Mammary microvascular endothelial cell (primary cell): ENCODE measurements at places on chromosomes 16 and 17. TPM values are rescaled to one million over a fixed set of nuclear protein-coding genes. Genes with fewer than 3 reads are reported as not detected.

The ABCA8 gene
- total RNA-seq, result not detected in 2 replicates

The PRSS21 gene
- 0.20 and 1.2 TPM in 2 replicates for total RNA-seq

The ITPRIPL2 gene
- 29.0 and 30.9 TPM in 2 replicates for total RNA-seq

The MYH11 gene
- total RNA-seq, result under 0.01 and 0.07 TPM in 2 replicates

The CX3CL1 gene
- 5.1 and 6.1 TPM in 2 replicates for total RNA-seq

The SALL1 gene
- total RNA-seq, result not detected in 2 replicates

The HSBP1 gene
- 15.1 and 17.1 TPM in 2 replicates for total RNA-seq

The ATMIN gene
- 23.9 and 26.7 TPM in 2 replicates for total RNA-seq

The NPEPPS gene
- 33.0 and 40.8 TPM in 2 replicates for total RNA-seq

The NGFR gene
- total RNA-seq, result not detected in 2 replicates

The GLOD4 gene
- total RNA-seq, result 79.8 and 84.6 TPM in 2 replicates

The ZNF423 gene
- total RNA-seq, result 2.5 and 3.1 TPM in 2 replicates

The PMFBP1 gene
- 0.93 TPM in 1 of 2 replicates, not detected in the other for total RNA-seq

The CD300A gene
- total RNA-seq, result not detected in 2 replicates

The SF3B3 gene
- total RNA-seq, result 103 and 167 TPM in 2 replicates

The CACNG5 gene
- not detected in 2 replicates for total RNA-seq

The PIPOX gene
- total RNA-seq, result 0.05 and 0.40 TPM in 2 replicates

The SCIMP gene
- not detected in 2 replicates for total RNA-seq

The SPNS3 gene
- 0.93 and 0.98 TPM in 2 replicates for total RNA-seq

The SP6 gene
- 3.1 and 5.1 TPM in 2 replicates for total RNA-seq

The HASPIN gene
- total RNA-seq, result 9.4 and 10.9 TPM in 2 replicates

The TNFAIP1 gene
- total RNA-seq, result 83.7 and 86.3 TPM in 2 replicates

The PRAC2 gene
- total RNA-seq, result not detected in 2 replicates

The GPR142 gene
- not detected in 2 replicates for total RNA-seq

The KRTAP9-4 gene
- not detected in 2 replicates for total RNA-seq

The KRTAP3-2 gene
- not detected in 2 replicates for total RNA-seq

The HAS3 gene
- 0.15 and 1.1 TPM in 2 replicates for total RNA-seq

The SBK1 gene
- total RNA-seq, result 0.10 TPM in 1 of 2 replicates, not detected in the other

The THRA gene
- 11.7 and 16.3 TPM in 2 replicates for total RNA-seq

The PLCD3 gene
- total RNA-seq, result 17.9 and 27.4 TPM in 2 replicates

The DBF4B gene
- 6.7 and 9.8 TPM in 2 replicates for total RNA-seq

The PLLP gene
- total RNA-seq, result 2.1 and 3.0 TPM in 2 replicates

The GPR139 gene
- total RNA-seq, result not detected in 2 replicates

The TMEM132E gene
- total RNA-seq, result not detected in 2 replicates

The HIGD1B gene
- total RNA-seq, result not detected in 2 replicates

The TMEM238L gene
- total RNA-seq, result not detected in 2 replicates

The EVPL gene
- total RNA-seq, result 0.05 TPM in 1 of 2 replicates, not detected in the other

The C17orf100 gene
- 0.07 and 0.59 TPM in 2 replicates for total RNA-seq

The SNX11 gene
- 12.6 and 17.4 TPM in 2 replicates for total RNA-seq

The ABCC11 gene
- 0.05 and 0.20 TPM in 2 replicates for total RNA-seq

The BOLA2B gene
- total RNA-seq, result 512 and 763 TPM in 2 replicates

The KRTAP4-3 gene
- total RNA-seq, result not detected in 2 replicates
